CD4-positive, alpha-beta T cell (primary cell): ENCODE measurements at places on chromosomes 2 and 18. TPM values are rescaled to one million over a fixed set of nuclear protein-coding genes. Genes with fewer than 3 reads are reported as not detected.

DNA sequence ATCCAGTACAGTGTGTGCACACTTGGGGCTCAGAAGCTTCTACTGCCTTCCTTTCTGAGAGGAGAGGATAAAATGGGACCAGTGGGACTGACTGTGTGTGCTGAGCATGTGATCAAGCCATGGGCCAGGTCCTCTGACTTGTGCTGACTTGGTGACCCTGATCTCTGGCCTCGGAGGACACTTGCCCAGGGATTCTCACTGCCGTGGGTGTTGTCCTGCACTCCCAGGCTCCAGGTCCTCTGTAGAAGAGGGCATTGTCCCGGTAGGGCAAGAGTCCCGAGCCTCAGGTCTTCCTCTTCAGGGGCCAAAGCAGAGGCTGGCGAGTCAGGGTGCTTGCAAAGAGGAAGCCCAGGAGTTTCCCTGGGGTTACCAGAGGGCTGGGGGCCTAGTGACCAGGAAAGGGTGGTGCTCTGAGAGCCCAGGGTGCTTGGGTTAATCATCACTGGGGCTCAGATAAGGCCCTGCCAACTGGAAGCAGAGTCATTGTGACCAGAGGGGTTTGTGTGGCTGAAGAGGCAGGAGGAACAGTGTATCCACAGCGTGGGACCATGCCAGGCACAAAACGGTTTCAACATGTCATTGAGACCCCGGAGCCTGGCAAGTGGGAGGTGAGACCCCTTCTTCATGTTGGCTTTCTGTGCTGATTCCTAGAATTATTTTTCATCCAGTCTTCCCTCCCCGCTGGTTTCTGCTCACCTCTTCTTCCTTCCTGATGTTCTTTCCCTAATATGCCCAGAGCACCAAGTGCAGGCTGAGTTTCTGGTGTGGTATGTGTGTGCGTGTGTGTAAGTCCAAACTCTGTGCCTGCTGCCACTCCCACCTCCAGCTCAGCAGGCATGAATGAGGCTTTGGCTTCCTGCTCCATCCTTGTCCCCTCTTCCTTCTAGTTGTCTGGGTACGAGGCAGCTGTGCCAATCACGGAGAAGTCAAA lies at the start of gene GCKR:
Gene GCKR, plus strand, starts transcription at position 483 of the 931 bp plus-strand sequence. Its CDS starts 66 bp downstream, at position 549.
- DNase-seq = no peak

DNA sequence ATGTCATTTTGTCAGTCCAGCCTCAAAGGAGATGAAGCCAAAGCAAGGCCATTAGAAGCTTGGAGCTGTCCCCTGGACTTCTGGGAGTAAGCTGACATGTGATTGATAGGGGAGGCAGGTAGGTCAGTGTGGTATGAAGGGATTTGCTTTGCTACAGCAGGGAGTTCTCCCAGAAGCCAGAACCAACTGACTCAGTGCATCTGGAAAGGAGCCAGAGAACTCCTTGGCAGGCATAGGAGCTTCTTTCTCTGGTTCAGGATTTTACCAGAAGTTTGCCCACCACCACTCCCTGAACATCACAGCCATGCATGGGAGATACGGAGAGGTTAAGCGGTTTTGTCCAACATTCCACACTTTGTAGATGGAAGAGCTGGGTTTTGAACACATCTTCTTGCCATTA lies 24.5 kb upstream of the KCNE4 start:
- no peak for DNase-seq

GRCh38 chr2:95670167-95670566 lies 78.4 kb downstream of the TRIM43 start:
- no peak for DNase-seq

DNA sequence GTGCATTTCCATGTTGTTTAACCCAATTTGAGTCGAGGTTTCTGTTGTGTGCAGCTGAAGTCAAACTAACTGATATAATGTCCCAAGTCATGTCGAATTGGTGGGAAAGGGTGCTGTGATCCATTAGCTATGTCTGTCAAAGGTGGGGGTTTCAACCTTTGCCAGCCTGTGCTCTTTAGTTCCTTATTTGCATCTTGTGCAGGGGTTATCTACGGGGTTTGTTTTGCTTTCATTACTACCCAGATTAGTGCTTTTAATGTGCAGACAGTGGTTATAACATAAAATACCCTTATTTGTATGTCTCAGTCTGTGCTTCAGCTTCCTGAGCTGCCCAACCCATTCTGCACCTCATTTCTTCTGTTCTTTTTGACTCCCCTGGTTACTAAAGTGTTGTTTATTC lies 271.9 kb upstream of the CXCR4 start:
- DNase-seq = no peak

DNA sequence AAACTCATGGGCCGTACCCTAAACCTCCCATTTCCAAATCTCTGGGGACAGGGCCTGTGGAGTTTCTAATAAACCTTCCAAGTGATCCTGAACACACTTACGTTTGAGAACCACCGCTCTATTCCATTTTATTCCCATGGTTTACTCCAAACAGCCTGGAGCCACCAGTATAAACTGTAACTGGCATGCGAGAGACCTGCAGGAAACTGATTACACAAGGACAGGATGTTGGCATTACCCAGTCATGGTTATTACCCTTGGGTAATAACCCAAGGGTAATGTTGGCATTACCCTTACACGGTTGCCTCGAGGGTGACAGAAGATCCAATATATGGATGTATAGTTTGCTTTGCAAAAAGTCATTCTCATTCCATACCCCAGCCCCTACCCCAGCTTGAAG lies 37.0 kb upstream of the YPEL5 start:
- no peak for DNase-seq

DNA sequence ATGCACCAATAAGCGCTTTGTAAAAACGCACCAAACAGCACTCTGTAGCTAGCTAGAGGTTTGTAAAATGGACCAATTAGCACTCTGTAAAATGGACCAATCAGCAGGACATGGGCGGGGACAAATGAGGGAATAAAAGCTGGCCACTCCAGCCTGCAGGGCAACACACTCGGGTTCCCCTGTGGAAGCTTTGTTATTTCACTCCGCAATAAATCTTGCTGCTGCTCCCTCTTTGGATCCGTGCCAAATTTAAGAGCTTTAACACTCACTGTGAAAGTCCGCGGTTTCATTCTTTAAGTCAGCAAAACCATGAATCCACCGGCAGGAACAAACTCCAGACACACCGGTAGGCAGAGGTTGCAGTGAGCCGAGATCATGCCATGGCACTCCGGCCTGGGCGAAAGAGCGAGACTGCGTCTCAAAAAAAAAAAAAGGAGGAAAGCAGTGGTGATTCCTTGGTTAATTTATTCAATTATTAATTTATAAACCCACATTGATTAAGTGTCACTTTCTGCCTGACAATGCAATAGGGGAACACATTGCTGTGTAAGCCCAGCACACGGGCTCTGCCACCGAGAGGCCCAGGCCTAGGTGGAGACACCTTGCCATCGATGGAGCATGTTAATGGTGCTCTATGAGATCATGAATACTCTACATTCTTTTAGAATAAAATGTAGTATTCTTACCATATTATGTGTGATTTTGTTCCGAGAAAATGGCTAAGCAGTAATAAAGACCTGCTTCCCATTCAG lies 687.6 kb upstream of the HS6ST1 start:
- DNase-seq = no peak

DNA sequence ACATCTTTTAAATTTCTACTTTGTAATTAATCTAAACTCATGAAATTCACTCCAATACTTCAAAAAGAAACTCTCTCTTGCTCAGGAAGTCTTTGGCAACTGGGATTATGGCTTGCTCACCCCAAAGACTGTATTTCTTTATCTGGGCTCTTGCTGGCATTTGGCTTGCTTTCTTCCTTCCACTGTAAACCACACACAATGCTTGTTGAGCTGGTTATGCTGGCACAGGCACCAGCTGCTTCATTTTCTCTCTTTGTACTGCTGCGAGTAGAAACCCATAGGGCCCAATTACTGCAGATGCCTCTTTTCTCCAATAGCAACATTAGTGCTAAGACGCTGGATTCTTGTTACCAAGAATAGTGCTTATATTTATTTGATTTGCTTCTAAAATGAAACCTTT lies 51.4 kb downstream of the SLC38A11 start:
- DNase-seq = no peak

DNA sequence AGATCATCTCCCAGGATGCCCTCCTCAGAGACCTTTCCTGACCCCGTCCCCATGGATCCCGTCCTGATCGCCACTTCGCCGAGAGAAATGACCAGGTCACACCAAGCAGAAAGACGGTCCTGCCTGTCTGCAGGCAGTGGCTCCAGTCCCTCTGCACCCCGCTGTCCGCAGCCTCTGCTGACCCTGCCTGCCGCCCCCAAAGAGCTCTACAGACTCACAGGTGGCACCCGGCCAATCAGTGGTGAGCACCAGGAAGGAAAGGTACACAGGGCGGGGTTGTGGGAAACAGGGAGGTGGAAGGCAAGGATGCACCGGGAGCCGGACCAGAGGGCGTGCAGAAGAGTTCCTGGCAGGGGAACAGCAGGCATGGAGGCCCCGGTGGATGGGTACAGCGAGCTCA lies 94.8 kb downstream of the NDUFA10 start:
- no peak for DNase-seq

GRCh38 chr2:175698061-175698460 lies 304.0 kb downstream of the LNPK start:
- no peak for DNase-seq

DNA sequence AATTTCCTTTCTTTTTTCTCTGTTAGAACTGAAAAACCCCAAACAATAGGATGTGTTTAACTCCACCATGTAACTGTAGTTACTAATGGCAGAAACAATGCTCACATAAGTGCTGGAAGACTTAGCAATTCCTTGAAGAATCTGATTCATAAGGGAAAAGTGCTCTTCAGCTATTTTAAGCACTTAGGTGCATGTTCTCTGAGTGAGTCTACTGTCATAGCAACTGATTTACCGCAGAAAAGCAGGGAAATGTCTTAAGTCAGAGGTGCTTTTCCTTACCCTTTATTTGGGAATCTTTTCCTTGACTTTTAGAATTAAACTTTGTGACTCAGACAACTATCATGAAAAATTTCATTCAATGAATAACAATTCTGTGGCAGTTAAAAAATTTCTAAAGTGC lies 65.4 kb upstream of the NABP1 start:
- DNase-seq = no peak

DNA sequence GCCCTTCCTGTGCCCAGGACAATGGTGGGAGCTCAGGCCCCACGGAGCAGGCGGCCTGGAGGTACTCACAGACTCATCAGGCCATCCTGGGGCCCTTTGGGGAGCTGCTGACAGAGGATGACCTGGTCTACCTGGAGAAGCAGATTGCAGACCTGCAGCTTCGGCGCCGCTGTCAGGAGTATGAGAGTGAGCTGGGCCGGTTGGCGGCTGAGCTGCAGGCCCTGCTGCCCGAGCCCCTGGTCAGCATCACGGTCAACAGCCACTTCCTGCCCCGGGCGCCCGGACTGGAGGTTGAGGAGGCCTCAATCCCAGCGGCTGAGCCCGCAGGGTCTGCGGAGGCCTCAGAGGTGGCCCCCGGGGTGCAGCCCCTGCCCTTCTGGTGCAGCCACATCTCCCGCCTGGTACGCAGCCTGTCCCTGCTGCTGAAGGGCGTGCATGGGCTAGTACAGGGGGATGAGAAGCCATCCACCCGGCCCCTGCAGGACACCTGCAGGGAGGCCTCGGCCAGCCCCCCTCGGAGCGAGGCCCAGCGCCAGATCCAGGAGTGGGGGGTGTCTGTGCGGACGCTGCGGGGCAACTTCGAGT lies 8.3 kb upstream of the KLHL30 start:
- no peak for DNase-seq

GRCh38 chr2:74841641-74842040 lies 7.7 kb downstream of the HK2 start:
- DNase-seq = no peak

- peak; percentile 21 for DNase-seq
Measured at GRCh38 chr2:234951664-234952269, at the start of gene SH3BP4. Gene SH3BP4, plus strand, starts transcription at chr2:234952017. Its CDS starts 82,986 bp downstream, at chr2:235035003.

GRCh38 chr18:48867978-48868377 lies 82.8 kb downstream of the SMAD7 start:
- no peak for DNase-seq

- DNase-seq = peak; percentile 59
Measured at GRCh38 chr2:207166349-207167098, 776 bp upstream of the KLF7 start.

- DNase-seq = no peak
Measured at GRCh38 chr2:86661333-86661732, 37.7 kb upstream of the RNF103 start.

DNA sequence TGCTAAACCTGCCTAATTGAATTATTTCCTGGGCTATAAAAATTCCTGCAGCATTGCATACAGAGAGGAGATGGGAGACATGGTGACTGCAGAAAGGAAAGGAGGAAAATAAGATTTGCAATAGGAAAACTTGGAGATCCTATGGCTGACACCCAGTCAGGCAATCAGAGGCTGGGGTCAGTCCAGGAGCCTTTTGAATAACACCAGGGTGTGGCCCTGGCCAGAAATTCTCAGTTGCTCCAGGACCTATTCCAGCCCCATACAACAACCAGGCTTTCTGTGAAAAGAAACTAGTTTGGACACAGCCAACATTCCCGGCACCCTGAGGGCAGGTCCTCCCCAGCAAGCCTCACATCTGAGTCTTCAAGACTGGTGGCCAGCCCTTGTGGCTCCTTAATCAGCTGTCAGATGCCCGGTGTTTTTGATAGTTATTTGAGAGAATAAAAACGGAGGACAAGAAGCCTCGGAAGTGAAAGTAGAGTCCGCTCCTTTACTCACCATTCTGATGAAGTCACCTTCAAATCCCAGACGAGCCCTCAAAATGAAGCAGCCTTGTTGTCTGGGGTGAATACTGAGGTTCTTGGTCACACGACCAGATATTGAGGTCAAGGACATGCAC lies 31.1 kb upstream of the GMCL1 start:
- DNase-seq = no peak

DNA sequence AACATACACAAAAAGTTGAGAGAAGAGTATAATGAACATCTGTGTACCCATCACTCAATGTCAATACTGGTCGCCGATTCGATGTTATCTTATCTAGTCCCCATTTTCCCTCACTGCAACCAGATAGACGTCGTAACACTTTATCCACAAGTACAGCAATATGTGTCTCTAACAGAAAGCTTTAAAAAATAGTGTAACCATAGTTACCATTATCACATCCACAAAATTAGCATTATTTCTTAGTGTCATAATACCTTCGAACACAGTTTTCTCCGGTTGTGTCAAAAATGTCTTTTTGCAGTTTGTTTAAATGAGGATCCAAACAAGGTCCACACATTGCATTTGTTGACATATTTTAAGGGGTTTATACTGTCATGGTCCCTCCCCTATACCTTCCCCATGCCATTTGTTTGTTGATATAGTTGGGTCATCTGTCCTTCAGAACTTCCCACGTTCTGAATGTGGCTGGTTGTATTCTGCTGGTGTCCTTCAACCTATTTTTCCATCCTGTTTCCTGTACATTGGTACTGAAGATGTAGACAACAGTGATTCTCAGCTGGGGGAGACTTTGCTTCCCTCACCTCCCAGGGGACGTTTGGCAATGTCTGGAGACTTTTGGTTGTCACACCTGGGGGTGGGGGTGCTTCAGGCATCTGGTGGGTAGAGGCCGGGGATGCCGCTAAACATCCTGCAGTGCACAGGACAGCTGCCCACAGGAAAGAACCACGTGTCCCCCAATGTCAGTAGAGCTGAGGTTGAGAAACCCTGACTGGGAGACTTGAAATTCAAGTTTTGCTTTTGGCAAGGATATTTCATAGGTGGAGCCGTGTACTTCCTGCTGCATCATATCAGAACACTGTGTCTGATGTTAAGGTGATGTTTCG lies 72.7 kb upstream of the SPRED2 start:
- DNase-seq = no peak

GRCh38 chr18:75047240-75047961 lies 161.5 kb downstream of the PTGR3 start:
- no peak for DNase-seq

The FAM237A gene
- not detected for total RNA-seq

The ESCO1 gene
- 32.8 TPM for total RNA-seq

The USP40 gene
- total RNA-seq = 7.2 TPM

The NTSR2 gene
- total RNA-seq = not detected

The LRP2 gene
- 0.03 TPM for total RNA-seq

The CNGA3 gene
- not detected for total RNA-seq

The ATOH8 gene
- not detected for total RNA-seq

The DYNC2LI1 gene
- total RNA-seq = 2.2 TPM
